ENCODE measurements at places on chromosomes 11 and 22. TPM values are rescaled to one million over a fixed set of nuclear protein-coding genes. Genes with fewer than 3 reads are reported as not detected.

The OR6A2 gene
- 0.18 TPM for total RNA-seq

The CADM1 gene
- total RNA-seq, result 149 TPM

The SERPING1 gene
- 471 TPM for total RNA-seq

The RAB38 gene
- 10.9 TPM for total RNA-seq

The DDTL gene
- 2.9 TPM for total RNA-seq

The ELMOD1 gene
- total RNA-seq, result 1.8 TPM

The C11orf86 gene
- total RNA-seq, result not detected

The OR10D3 gene
- total RNA-seq, result not detected

The KCNJ1 gene
- total RNA-seq, result 0.18 TPM

DNA sequence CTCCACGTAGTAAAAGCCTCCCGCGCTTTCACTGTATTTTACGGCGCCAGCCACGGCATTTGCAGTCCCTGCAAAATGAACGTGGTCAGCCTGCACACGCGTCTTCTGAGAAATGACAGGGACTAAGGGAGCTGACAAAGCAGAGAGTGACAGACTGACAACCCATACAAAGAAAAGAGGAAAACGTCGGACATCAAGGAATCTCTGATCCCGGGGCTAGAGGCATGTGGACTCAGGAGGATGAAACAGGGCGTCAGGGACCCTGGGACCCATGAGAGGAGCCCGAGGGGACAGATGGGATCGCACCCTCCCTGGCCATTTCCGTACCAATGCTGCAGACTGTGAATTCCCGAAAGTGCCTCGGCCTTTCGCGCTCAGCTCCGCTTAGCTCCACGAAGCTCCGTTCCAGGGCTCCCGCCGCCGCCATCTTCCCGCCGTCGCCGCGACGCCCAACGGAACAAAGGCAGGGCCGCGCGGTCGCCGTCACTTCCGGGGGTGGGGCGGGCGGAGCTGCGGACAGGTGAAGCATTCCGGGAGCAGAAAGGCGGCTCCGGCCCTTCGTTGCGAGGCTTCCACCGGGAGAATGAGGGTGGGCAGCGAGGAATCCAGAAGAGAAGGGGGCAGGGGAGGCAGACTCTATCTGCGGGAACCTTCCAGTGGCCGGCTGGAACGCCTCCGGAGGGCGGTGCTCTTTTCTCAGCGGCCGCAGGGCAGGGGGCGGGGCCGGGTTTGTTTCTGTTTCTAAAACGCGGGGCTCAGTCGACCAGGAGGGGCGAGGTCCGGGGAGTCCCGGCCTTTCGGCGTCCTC, at the start of gene NUP160:
Gene NUP160 (minus strand): TSS at position 459 of the 808 bp plus-strand sequence. CDS start 32 bp downstream, at position 427.
- peaks cover 49% of the 10 kb centered on the region for H3K4me1 ChIP-seq
- H3K27me3 ChIP-seq, result no peaks in the 10 kb centered on the region
- peak within 1 kb of the TSS; percentile 87 for H3K27ac ChIP-seq
- peak within 1 kb of the TSS; percentile 69 for H3K4me3 ChIP-seq
- H3K36me3 ChIP-seq, result peaks cover 27% of the 10 kb centered on the region

GRCh38 chr11:28621753-28622152, 513.6 kb downstream of the METTL15 start:
- no peak for DNase-seq
- no peak overlapping the region for H3K27ac ChIP-seq
- no peak overlapping the region for H3K4me3 ChIP-seq
- H3K36me3 ChIP-seq, result no peaks in the 10 kb centered on the region
- no peaks in the 10 kb centered on the region for H3K27me3 ChIP-seq

GRCh38 chr11:61711037-61711436, 30.8 kb downstream of the DAGLA start:
- H3K27ac ChIP-seq, result no peak overlapping the region
- H3K27me3 ChIP-seq, result no peaks in the 10 kb centered on the region
- no peak for DNase-seq
- peaks cover 8% of the 10 kb centered on the region for H3K4me1 ChIP-seq
- H3K36me3 ChIP-seq, result no peaks in the 10 kb centered on the region
- no peak overlapping the region for H3K4me3 ChIP-seq

- no peak overlapping the region for H3K4me3 ChIP-seq
- no peak overlapping the region for H3K27ac ChIP-seq
- H3K4me1 ChIP-seq, result no peaks in the 10 kb centered on the region
- no peaks in the 10 kb centered on the region for H3K27me3 ChIP-seq
- no peaks in the 10 kb centered on the region for H3K36me3 ChIP-seq
- DNase-seq, result no peak
These were observed 33.9 kb upstream of the MN1 start for GRCh38 chr22:27835446-27835845.

- no peaks in the 10 kb centered on the region for H3K27me3 ChIP-seq
- H3K4me3 ChIP-seq, result no peak overlapping the region
- H3K4me1 ChIP-seq, result no peaks in the 10 kb centered on the region
- H3K27ac ChIP-seq, result no peak overlapping the region
- no peaks in the 10 kb centered on the region for H3K36me3 ChIP-seq
These were observed 44.7 kb upstream of the TMEM45B start for GRCh38 chr11:129770993-129771392.

GRCh38 chr11:127061947-127062346, 61.4 kb upstream of the KIRREL3 start:
- H3K4me1 ChIP-seq, result no peaks in the 10 kb centered on the region
- no peaks in the 10 kb centered on the region for H3K27me3 ChIP-seq
- no peak overlapping the region for H3K4me3 ChIP-seq
- no peak for DNase-seq
- no peaks in the 10 kb centered on the region for H3K36me3 ChIP-seq
- no peak overlapping the region for H3K27ac ChIP-seq

GRCh38 chr11:119617340-119617713, 111.7 kb downstream of the NECTIN1 start:
- H3K27ac ChIP-seq, result no peak overlapping the region
- H3K4me3 ChIP-seq, result no peak overlapping the region
- H3K27me3 ChIP-seq, result no peaks in the 10 kb centered on the region

DNA sequence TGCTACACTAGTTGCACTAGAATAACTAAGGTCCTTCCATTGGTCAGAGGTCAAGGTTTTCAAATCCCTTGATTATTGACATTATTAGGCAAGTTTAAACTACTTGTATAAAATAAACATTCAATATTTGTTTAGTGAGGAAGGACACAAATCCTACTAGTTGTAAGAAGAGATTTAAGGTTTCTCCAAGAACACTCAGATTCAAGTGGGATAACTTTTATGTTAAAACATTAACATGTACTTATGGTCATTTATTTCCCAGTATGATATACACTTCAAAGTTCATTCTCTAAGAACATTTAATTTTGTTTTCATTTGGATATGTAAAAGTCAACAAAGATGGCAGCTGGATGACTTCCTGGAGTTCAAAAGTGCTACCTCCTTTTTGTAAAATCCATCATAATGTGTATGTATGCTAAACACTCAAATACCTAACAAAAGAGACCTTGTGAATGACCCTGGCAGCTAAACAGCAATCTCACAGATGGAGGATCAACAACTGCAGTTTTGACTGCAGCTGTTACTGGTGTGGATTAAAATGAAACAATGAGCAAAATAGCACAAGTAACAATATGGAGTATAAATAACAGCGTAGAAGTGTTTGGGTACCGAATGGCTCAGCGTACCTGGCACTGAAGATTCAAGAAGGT, 1.5 kb downstream of the CCDC90B start:
- peak overlapping the region; percentile 94 for H3K4me3 ChIP-seq
- H3K27me3 ChIP-seq, result no peaks in the 10 kb centered on the region
- no peak for DNase-seq
- H3K4me1 ChIP-seq, result peaks cover 37% of the 10 kb centered on the region
- H3K36me3 ChIP-seq, result peaks cover 11% of the 10 kb centered on the region

- peaks cover 47% of the 10 kb centered on the region for H3K4me1 ChIP-seq
- DNase-seq, result no peak
- peaks cover 45% of the 10 kb centered on the region for H3K36me3 ChIP-seq
- H3K27ac ChIP-seq, result peak overlapping the region; percentile 93
These were observed 6.9 kb downstream of the TRABD start for GRCh38 chr22:50192436-50193204.

- H3K4me1 ChIP-seq, result peaks cover 16% of the 10 kb centered on the region
- peak; percentile 84 for DNase-seq
- peaks cover 5% of the 10 kb centered on the region for H3K27me3 ChIP-seq
- H3K27ac ChIP-seq, result no peak within 1 kb of the TSS
These were observed at the start of gene P4HA3 for GRCh38 chr11:74311352-74311926. Gene P4HA3 (minus strand): TSS chr11:74311640. CDS start chr11:74311611, 29 bp downstream.

- no peak for DNase-seq
- no peaks in the 10 kb centered on the region for H3K27me3 ChIP-seq
- H3K4me1 ChIP-seq, result no peaks in the 10 kb centered on the region
- no peak overlapping the region for H3K4me3 ChIP-seq
These were observed 57.7 kb upstream of the CARD18 start for GRCh38 chr11:105197071-105197815.

- peaks cover 22% of the 10 kb centered on the region for H3K36me3 ChIP-seq
- no peaks in the 10 kb centered on the region for H3K27me3 ChIP-seq
- no peak overlapping the region for H3K4me3 ChIP-seq
- H3K27ac ChIP-seq, result peak overlapping the region; percentile 47
- H3K4me1 ChIP-seq, result peaks cover 17% of the 10 kb centered on the region
These were observed 19.7 kb upstream of the MYRF start for GRCh38 chr11:61732705-61733104.

GRCh38 chr22:35406443-35406842, 6.5 kb downstream of the MCM5 start:
- DNase-seq, result no peak
- peaks cover 6% of the 10 kb centered on the region for H3K4me1 ChIP-seq
- no peak overlapping the region for H3K4me3 ChIP-seq
- H3K27me3 ChIP-seq, result no peaks in the 10 kb centered on the region
- H3K27ac ChIP-seq, result no peak overlapping the region

- no peak for DNase-seq
- H3K36me3 ChIP-seq, result no peaks in the 10 kb centered on the region
- H3K4me1 ChIP-seq, result peaks cover 32% of the 10 kb centered on the region
- H3K27ac ChIP-seq, result no peak overlapping the region
- H3K27me3 ChIP-seq, result peaks cover 53% of the 10 kb centered on the region
These were observed 144.0 kb upstream of the GRK3 start for GRCh38 chr22:25420471-25420924.

- H3K27me3 ChIP-seq, result no peaks in the 10 kb centered on the region
- H3K27ac ChIP-seq, result peak overlapping the region; percentile 77
- DNase-seq, result no peak
- H3K4me3 ChIP-seq, result no peak overlapping the region
- peaks cover 49% of the 10 kb centered on the region for H3K4me1 ChIP-seq
- no peaks in the 10 kb centered on the region for H3K36me3 ChIP-seq
These were observed 47.7 kb downstream of the CWC15 start for GRCh38 chr11:94925422-94926270.

- H3K27ac ChIP-seq, result no peak overlapping the region
- no peak overlapping the region for H3K4me3 ChIP-seq
- H3K4me1 ChIP-seq, result no peaks in the 10 kb centered on the region
- H3K36me3 ChIP-seq, result no peaks in the 10 kb centered on the region
These were observed 39.7 kb upstream of the GALNT18 start for GRCh38 chr11:11661326-11662040.

DNA sequence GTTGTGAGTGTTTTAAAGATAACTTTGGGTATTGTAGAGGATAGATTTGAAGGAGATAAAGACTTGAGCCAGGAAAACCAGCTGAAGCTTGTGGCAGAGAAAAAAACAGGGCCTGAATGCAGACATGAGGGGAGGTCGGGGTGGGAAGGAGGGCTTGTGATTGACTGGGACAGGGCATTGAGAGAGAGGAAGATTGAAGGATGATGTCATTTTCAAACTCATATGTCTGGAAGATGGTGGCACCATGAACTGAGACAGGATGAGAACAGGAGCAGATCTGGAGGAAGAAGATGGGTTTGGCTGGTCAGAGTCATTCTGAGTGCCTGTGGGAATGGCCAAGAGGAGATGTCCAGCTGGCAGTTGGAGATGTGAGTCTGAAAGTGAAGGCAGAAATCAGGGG, 14.7 kb downstream of the CSNK2A3 start:
- no peak overlapping the region for H3K4me3 ChIP-seq
- H3K36me3 ChIP-seq, result peaks cover 20% of the 10 kb centered on the region
- no peaks in the 10 kb centered on the region for H3K27me3 ChIP-seq
- no peak for DNase-seq

DNA sequence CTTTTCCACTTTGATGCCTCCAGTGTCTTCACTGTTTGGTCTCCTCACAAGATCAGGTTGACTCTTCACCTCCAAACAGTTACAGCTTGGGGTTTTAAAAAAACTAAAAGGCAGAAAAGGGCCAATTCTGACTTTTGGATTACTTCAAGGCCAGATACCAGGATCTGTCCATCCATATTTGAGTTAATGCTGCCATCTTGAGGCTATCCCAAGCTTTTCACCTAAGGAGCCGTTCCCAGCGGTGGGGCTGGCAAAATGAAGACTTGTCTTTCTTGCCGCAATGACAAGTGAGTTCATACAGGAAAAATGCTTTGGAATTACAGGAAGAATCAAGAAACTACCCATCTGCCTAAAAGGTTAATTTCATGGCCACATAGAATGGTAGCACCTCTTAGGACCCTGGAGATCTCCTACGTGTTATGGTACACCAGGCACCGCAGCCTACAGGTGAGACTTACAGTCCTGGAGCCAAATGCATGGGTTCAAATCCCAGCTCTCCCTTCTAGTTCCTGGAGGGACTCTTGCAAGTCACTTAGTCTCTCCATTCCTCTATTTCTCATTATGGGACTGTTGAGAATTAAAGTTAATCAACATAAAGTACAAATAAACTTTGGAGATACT, 6.0 kb upstream of the OR5B21 start:
- H3K36me3 ChIP-seq, result no peaks in the 10 kb centered on the region
- H3K4me1 ChIP-seq, result no peaks in the 10 kb centered on the region
- no peak overlapping the region for H3K4me3 ChIP-seq
- H3K27ac ChIP-seq, result no peak overlapping the region

DNA sequence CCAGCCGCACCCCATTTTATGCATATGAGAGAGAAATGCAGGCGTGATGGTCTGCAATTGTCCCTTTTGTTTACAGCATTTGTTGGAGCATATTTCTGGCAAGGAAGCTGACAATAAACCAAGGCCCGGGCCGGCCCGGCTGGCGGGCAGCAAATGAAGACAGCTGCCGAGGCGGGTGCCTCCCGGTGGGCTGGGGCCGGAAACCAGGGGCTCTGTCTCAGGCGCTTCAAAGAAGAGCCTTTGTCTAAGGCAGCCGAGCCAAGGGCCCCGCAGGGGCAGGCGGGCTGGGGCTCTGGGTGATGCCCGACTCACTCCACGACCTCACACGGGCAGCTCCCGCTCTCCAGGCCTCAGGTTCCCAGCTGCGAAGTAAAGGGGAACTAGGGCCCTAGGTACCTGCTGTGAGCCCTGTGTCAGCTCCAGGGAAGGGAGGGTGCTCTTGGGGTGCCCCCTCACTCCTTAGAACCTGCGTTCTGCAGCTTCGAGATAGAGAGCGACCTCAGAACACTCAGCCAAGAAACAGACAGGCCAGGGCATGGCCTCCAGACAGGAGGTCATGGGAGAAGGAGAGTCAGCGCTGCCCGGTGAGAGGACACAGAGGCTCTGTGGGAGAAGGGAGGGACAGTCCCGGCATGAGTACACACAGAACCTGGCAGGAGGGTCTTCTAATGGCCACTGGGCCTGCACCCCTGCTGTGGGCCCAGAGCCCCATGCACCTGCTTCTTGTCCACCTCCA, 2.4 kb downstream of the LINC01488 start:
- peak; percentile 45 for DNase-seq
- no peaks in the 10 kb centered on the region for H3K36me3 ChIP-seq
- no peaks in the 10 kb centered on the region for H3K27me3 ChIP-seq
- no peak overlapping the region for H3K27ac ChIP-seq

- peaks cover 15% of the 10 kb centered on the region for H3K4me1 ChIP-seq
- H3K27ac ChIP-seq, result peak overlapping the region; percentile 85
- H3K4me3 ChIP-seq, result peak overlapping the region; percentile 71
- no peaks in the 10 kb centered on the region for H3K27me3 ChIP-seq
- H3K36me3 ChIP-seq, result no peaks in the 10 kb centered on the region
These were observed 481 bp downstream of the ANGPTL5 start for GRCh38 chr11:101915791-101916291.

GRCh38 chr11:2266586-2267305, 3.6 kb downstream of the ASCL2 start:
- peaks cover 31% of the 10 kb centered on the region for H3K4me1 ChIP-seq
- no peak overlapping the region for H3K4me3 ChIP-seq
- no peaks in the 10 kb centered on the region for H3K36me3 ChIP-seq
- H3K27me3 ChIP-seq, result peaks cover 41% of the 10 kb centered on the region
- DNase-seq, result no peak
